ENCODE measurements at places on chromosomes 1 and 21.

- DNase-seq = no peak
These were observed 257.2 kb downstream of the MRPL39 start for GRCh38 chr21:25350056-25350455.

- no peak for DNase-seq
These were observed 1.2 kb downstream of the SAMD11 start for GRCh38 chr1:924656-925560.

GRCh38 chr1:68481041-68481440, 15.8 kb downstream of the DEPDC1 start:
- DNase-seq = no peak

DNA sequence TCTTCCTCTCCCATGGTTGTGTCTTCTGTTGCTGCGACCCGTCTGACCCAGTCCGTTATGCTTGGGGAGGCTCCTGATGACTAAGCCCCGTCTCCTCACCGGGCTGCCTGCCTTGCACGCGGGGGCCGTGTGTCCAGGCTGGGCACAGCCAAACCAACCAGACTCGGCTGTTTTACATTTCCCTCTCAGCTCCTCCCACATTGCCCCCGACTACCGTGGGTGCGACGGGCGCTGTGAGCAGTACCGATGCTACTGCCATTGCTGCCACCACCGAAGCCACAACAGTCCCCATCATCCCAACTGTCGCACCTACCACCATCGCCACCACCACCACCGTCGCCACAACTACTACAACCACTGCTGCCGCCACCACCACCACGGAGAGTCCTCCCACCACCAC, 46.0 kb upstream of the CNTN2 start:
- no peak for DNase-seq

DNA sequence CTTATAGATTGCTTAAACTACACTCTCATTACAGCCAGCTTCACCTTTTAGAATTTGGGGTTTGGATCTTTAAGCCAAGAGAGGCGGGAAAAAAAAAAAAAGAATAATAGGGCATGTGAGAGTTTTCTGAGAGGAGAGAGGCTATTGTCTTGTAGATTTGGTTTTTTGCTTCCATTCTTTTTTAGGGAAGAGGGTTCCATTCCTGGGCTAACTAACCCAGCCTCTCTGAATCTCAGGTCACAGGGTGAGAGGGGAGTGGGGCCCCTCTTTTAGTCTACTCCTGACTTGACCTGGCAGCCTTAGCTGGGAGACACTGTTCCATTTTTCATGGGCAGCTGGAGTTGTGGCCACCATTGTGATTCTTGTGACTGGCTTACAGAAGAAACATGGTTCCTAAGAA, 24.2 kb downstream of the PBX1 start:
- no peak for DNase-seq

GRCh38 chr1:179322557-179322956, 29.0 kb downstream of the SOAT1 start:
- DNase-seq = no peak

DNA sequence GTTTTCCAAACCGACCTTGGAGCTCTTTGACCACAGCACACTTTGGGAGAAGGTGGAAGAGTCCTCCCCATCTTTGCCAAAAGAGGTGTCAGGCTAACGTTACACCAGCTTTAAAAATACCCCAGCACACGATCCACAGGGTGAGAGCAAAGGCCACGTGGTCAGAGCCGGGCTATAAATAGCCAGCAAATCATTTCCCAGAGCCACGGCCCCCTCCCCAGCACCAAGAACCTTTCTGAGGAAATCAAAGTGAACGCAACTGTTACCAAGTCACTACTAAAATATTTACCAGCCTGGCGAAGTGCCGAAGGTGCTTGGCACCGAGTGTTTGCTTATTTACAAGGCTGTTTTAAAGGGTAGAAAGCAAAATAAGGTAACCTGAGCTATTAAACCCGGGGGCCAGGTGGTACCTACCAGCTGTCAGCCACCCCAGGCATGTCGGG, 72.4 kb downstream of the CASZ1 start:
- no peak for DNase-seq

GRCh38 chr1:178566187-178566586, 53.3 kb downstream of the TEX35 start:
- no peak for DNase-seq

DNA sequence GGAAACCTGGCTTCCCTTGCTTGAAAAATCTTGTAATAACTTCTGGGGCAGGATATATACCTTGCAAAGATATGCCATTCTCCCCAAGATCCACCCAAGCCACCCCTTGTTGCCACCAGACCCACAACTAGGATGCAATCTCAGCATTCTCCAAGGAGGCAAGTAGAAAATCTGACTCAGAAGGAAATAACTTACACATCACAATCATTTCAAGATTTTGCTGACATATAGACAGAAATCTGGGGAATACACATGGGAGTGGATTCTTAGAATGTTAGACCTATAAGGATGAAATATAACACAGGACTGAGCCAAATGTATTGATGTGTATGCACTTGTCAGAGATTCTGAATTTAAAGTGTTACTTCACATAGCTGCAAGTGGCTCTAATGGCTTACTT, 14.8 kb upstream of the ZDHHC18 start:
- no peak for DNase-seq

- no peak for DNase-seq
These were observed 9.5 kb downstream of the CFH start for GRCh38 chr1:196661345-196661744.

GRCh38 chr1:172843444-172843843, 184.5 kb downstream of the FASLG start:
- DNase-seq = no peak

Data from 8988T (cell line).